B cell (primary cell): ENCODE measurements at places on chromosomes 3 and 15. TPM values are rescaled to one million over a fixed set of nuclear protein-coding genes. Genes with fewer than 3 reads are reported as not detected.

GRCh38 chr3:185317674-185318073 is 45.3 kb upstream of the MAP3K13 start:
- DNase-seq, result no peak

DNA sequence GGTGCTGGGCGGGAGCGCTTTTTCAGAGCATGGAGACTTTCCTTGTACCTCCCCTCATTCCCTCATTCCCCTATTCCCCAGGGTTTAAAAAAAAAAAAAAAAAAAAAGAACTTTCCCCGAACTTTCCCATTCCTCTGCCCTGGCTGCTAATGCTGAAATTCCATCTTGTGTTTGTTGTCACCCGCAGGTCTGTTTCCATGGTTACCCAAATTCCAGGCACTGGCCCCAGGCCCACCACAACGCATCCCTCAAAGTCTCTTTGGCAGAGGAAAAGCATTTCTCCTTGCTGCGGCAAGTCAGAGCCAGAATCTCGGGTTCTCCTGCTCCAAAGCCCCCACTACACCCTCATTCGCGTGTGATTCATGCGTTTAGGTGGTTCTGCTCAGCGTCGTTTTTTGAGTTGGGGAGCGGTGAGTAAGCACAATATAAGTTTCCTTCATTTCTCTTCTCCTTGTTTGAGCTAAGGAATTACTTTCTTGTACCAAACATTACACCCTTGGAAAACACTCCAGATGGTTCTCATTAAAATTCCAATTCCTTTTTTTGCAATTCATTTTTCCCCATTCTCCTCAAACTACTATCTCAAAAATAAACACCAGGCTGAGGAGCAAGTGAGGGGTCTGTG is 21.6 kb downstream of the ANAPC13 start:
- DNase-seq, result no peak

Gene ISL2
- 0.22 and 0.59 TPM in 2 replicates for total RNA-seq

GRCh38 chr3:55718074-55718473 is 231.0 kb upstream of the WNT5A start:
- no peak for DNase-seq

DNA sequence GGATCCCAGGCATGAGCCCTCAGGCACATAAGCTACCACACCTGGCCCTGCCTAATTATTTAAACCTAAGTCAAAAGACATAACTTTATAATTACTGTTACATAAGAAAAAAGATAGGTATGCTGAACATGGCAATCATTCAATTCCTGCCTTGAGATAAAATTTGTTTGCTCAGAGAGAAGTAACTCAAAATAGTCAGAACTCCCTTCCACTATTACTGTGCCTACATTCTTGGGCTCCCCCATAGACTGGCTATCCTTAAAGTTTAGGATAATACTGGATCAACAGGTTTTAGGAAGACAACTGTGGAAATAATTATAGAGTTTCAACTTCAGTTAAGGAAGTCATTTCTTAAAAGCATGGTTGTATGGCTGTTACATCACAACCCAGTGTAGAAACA is 9.9 kb downstream of the WDR53 start:
- no peak for DNase-seq

Gene TM6SF1
- total RNA-seq, result 1.4 and 1.6 TPM in 2 replicates

DNA sequence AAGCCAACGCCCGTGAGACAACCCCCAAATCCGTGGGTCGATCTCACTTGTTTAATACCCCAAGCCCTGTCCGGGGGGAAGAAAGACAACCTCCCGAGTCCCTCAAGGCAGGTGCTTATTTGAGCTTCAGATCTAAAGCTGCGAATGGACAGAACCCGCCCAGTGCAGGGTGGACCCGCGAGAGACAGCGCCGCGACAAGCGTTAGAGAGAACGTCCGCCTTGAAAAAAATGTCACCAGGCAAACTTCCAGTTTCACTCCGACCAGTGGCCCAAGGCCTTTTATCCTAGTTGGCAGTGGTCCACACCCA is 740 bp upstream of the OXSR1 start:
- DNase-seq, result no peak

Gene CDHR4
- 0.29 and 0.32 TPM in 2 replicates for total RNA-seq

- no peak for DNase-seq
Measured at GRCh38 chr15:76330080-76330680, 6.4 kb upstream of the ISL2 start.

Gene AHSG
- total RNA-seq, result not detected in 2 replicates

DNA sequence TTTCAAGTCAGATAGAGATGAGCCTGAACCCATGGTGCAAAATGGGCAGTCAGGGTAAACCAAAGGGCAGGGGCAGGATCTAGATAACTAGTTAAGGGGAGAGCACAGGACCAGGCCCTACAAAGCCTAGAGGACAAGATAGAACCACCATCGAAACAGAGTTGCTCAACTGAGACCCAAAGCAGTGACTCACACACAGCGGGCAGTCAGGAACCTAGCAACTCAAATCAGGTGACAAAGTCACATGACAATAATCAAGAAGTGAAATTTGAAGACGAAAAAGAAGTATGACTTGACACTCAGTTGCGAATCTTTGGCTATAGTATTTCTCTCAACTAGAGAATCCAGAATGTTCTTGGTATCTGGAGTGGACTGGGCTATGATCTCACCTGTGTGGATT is 136.0 kb upstream of the PTPRG start:
- no peak for DNase-seq

DNA sequence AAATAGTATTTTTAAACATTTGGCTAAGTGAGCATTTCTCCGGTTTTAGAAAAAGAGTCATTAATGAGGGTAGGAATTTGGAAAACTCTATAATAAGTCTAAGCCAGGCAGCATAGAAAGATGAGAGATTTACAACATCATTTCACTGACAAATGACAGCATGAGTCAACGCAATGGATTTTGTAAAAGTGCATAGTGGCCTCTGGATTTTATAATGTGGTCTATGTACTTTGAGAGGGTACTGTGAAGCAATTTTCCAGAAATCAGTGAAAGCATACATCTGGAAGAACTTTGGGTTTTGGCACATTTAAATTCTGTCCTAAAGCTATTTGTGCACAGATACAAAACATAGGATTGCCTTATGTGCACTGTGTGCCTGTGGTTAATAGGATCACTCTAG is 130.8 kb upstream of the CCNL1 start:
- DNase-seq, result no peak

DNA sequence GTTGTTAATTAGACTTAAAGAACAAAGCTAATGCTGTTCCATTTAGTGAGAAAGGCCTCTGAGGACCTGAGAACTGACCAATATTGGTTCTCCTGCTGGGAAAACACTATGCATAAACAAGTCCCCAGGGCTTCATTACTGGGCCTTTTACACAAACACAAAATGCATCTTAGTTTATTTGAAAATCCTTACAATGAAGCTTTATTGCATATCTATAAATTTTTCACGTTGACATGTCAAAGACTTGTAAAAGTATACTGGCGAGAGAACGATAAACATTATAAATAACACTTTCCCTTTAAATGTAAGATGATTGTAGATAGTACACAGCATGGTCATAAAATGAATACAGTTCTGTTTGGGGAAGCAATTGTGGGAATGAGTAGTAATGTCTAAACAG is 151.7 kb downstream of the ROBO2 start:
- DNase-seq, result no peak

GRCh38 chr3:185549122-185549521 is 3.3 kb downstream of the LIPH start:
- no peak for DNase-seq

Gene GOLGA8G
- total RNA-seq, result not detected in 2 replicates

DNA sequence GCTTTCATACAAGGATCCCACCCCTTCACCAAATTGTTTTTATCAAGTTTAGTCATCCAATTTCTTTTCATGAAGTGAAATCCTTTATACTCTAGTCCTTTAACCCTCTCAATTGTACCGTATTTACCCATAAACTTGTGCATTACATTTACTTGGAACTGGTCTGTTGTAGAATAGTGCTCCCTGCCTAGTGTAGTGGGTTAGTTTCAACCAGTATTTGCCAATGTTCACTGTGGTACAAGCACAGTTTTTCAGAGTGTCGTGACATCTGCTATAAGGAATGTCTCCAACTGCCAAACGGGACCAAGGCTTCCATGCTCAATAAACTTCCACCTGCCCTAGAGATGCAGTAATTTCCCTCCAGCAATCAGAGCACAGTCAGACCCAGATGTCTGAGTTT is 211.9 kb downstream of the KCNAB1 start:
- DNase-seq, result no peak

GRCh38 chr3:25212736-25213135 is 215.3 kb upstream of the RARB start:
- no peak for DNase-seq

- no peak for DNase-seq
Measured at GRCh38 chr3:124985349-124985748, 50.8 kb upstream of the MUC13 start.

GRCh38 chr3:167684388-167684993 is 30.7 kb upstream of the WDR49 start:
- peak; percentile 75 for DNase-seq

GRCh38 chr3:173395412-173396181 is 1.9 kb upstream of the NLGN1 start:
- DNase-seq, result peak; percentile 35

- no peak for DNase-seq
Measured at GRCh38 chr3:25665315-25666280, 891 bp upstream of the TOP2B start.

Gene PGBD4
- total RNA-seq, result 5.2 and 5.6 TPM in 2 replicates

DNA sequence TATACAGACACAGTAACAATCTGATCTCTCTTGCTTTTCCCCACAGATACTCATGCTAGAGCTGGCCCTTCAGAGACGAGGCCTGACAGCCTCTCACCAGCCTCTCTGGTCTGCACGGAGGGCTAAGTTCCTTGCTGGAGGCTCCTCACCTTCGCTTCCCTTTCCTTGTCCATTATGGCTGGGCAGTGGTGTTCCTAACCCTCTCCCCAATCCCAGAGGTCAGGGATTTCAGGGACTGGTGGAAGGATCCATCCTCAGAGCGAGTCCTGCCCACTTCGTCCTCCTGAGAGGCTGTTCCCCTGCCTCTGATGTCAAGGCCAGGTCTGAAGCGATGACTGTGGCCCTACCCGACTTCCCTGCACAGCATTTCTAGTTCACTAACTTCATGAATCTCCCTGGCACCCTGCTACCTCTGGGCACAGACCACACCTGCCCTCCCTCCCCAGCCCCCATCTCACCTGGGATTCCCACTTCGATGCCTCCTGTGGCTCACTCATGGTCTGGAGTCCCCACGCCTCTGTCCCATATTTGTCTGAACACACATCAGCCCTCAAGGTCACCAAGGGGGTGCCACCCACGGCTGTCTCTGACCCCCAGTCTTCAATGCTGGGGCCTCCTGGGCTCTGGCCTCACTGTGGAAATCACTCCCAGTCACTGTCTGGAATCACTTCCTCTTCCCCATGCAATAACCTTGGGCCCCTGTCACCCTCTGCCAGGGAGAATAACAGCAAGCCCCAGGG is 124.9 kb upstream of the PRR20G start:
- DNase-seq, result no peak

Gene TRIM42
- not detected in 2 replicates for total RNA-seq

DNA sequence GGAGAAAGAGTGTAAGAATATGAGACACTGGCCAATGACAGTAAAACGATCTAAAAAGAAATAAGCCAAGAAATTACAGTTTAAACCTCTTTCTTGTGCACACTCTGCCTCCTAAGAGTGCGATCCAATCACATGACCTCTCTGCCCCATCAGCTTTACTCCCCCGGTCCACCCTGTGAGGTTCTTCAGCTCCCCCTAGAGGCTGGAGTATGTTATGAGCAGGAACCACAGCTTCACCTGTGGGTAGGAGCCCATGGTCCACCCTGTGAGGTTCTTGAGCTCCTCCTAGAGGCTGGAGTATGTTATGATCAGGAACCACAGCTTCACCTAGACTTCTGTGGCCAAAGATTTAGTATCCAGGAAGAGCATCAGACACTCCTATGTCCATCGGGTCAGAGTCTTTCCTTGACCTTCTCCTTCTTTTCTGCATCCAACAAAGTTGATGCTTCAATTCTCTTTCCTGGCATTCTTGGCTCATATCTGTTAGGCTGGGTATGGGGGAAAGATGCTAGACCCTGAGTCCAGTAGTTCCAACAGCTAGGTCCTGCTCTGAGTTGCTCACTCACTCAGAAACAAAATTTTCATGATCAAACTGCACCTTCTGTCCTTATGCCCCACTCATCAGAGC is 164.0 kb downstream of the MINAR1 start:
- DNase-seq, result peak; percentile 65

DNA sequence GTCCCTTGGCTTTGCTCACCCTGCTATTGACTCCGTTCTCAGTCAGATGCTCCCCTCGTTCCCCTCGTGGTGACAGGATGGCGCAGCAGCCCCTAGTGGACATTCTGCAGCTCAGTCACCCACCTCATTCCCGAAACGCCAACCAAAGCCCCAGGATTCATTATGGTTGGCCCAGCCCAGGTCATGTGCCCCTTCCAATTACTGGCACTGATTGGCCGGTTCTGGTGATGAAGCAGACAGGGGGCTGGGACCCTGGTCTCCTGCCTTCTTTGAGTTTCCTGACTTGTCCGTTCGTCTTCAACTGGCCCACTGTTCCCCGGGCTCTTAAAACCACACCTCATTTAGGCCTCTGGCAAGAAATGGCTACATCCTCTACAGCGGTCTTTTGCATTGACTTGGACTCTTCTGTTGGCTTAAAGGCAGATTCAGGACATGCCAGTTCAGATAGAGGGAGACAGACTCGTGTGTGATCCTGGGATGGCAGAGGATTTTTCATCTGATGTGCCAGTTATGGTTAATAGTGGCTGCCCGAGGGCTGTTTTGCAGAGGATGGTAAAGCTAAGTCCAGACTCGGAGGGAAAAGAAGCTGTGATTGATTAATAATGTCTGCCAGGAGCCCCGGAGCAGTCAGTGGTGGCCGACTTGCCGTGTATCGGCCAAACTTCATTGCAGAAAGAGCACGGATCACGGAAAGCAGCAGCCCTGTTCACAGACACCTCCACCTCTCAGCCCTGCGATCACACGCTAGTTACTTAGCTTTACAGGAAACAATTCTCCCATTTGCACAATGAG is 37.8 kb downstream of the LSM3 start:
- peak; percentile 41 for DNase-seq

GRCh38 chr15:81282606-81282895 is 41.4 kb downstream of the STARD5 start:
- no peak for DNase-seq

DNA sequence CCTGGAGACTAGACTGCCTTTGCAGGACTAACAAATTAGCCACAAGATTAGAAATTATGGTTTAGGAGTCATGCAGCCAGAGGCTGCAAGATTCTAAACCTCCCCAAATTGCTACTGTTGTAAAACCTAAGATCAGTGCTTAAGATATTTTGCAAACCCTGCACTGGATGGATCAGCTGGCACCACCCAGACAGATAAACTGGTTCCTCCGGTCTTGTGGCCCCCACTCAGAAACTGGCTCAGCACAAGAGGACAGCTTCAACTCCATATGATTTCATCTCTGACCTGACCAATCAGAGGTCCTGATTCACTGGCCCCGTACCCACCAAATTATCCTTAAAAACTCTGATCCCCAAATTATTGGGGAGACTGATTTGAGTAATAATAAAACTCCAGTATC is 19.5 kb upstream of the PXYLP1 start:
- DNase-seq, result no peak

Gene ATP10A
- 0.22 and 1.6 TPM in 2 replicates for total RNA-seq
